ENCODE measurements at places on chromosomes 5 and 9. TPM values are rescaled to one million over a fixed set of nuclear protein-coding genes. Genes with fewer than 3 reads are reported as not detected.

Gene OBP2B
- not detected for total RNA-seq

Gene CDKN2A
- total RNA-seq: 17.5 TPM

Gene CDC23
- total RNA-seq: 29.4 TPM

Gene LIFR
- total RNA-seq: 10.4 TPM

Gene HOMER1
- total RNA-seq: 6.9 TPM

Gene TIMD4
- total RNA-seq: not detected

Gene ROR2
- total RNA-seq: 2.2 TPM

GRCh38 chr5:142378737-142379634 lies 54.2 kb upstream of the SPRY4 start:
- no peak for DNase-seq

- DNase-seq: peak; percentile 84
These were observed 52.1 kb upstream of the PAPPA start for GRCh38 chr9:116101516-116101915.

GRCh38 chr9:78857373-78858225 lies 560.7 kb downstream of the PSAT1 start:
- DNase-seq: no peak

- no peak for DNase-seq
These were observed 8.8 kb upstream of the GLIPR2 start for GRCh38 chr9:36127652-36128244.

DNA sequence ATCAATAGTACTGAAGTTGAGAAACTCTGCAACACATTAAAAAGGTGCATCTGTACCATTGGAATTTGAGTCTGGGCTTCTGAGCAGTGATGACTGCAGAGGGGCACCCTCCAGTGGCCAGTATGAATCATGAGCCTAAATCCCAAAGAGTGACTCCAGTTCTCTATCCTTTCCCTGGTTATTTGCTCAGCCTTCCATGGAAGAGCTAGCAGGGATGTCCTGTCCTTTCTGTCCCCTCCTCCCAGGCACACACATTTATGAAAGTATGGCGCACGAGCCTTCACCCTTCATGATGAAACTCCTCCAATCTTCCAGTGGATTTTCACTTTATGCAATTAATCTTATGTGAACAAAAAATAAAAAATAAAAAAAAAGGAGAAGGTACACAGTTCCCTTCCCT lies 81.0 kb downstream of the ESM1 start:
- peak; percentile 73 for DNase-seq

- peak; percentile 83 for DNase-seq
These were observed 4.3 kb downstream of the GFM2 start for GRCh38 chr5:74762599-74762998.

DNA sequence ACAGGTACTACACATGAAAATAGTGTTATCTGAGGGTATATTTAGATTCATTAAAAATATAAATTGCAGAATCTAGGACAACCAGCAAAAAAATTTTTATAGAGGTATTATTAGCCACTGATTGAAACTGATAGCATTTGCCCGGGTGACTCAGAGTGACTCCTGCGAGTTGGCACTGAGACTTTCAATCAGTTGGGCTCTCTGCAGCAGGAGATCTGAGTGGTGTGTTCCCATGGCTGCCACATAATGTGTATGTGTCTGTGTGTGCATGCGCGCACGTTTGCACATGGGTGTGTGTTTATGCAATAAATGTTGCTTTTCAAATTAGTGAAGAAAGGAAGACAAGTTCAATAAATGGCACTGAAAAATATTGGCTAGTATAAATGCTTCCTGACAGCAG lies 100.1 kb upstream of the MRPS30 start:
- DNase-seq: no peak

DNA sequence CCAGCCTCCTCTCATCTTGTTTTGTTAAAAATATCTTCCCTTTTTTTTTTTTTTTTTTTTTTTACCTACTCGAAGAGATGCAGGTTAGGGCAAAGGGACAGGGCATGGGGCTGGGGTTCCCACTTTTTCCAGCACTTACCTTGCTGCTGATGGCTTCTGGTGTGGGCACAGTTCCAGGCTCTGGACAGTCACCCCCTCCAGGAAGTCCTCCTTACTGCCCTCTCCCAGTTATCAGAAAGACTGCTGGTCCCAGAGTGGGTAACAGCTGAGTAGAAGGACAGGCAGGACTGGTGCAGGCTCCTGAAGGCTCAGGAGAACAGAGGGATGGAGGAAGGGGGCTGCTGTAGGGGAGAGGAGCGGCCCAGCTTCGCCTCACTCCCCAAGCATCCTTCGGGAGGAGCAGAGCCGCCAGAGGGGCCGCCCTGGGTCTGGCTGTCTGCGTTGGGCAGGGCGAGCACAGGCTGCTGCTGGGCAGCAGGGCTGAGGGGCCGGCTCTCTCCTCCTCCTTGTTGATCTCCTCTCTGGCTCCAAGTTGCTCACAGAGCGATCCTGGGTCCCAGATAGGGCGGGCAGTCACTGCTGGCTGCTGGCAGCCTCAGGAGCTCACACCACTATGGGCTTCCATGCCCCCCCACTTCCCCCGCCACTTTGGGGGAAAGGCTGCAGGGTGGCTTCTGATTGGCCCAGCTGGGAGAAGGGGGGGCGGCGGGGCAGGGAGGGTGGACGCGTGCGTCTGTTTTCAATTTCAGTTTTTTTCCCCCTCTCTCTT lies at the start of gene PDGFRB:
Gene PDGFRB, minus strand, starts transcription at position 588 of the 769 bp plus-strand sequence. CDS start 18,798 bp downstream, outside the sequence.
- peak; percentile 89 for DNase-seq

DNA sequence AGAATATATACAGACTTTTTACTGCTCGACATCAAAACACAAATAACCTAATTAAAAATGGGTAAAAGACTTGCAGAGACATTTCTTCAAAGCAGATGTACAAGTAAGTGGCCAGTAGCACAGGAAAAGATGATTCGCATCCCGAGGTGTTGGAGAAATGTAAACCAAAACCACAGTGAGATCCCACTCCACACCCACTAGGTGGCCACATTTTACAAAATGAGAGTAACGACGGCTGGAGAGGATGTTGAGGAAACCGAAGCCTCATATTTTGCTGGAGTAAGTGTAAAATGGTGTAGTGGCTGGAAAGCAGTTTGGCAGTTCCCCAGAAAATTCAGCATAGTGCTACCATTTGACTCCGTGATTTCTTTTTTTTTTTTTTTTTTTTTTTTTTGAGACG lies 21.3 kb upstream of the GBGT1 start:
- peak; percentile 62 for DNase-seq

DNA sequence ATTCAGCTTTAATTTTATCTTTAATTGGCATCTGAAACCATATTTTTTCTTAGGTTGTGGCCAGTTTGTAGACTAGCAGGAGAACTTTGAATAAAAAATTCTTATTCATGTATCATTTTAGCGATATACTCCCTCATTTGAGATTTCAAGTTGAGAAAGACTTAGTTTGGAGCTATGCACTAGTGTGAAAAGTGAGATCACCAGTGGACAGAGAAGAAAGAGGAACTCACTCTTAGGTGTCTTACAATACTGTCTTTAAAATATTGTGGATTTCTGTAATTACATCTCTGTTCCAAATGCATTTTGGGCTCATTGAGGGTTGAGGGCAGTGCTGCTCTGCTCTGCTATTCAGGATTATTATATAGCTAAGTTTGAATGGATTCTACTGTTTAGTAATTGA lies 54.7 kb downstream of the NAA35 start:
- DNase-seq: no peak

DNA sequence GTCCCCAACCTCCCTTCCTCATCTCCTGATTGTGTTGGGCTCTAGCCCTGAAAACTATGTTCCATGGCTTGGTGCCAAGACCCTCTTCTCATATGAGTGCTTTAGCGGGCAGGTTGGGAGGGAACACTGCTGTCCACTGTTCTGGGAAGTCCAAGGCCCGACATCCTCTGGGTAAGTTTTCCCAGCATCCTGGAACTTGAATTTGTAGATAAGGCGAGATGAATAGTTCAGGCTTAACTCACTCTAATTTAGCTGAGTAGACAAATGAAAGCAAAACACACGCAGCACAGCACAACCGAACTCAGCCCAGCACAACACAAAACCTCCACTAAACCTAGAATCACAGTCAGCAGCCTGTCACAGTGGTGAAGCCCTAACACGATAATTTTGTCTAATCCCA lies 95.3 kb upstream of the SLC28A3 start:
- DNase-seq: no peak

GRCh38 chr5:86232246-86232645 lies 385.5 kb upstream of the COX7C start:
- DNase-seq: no peak

- DNase-seq: no peak
These were observed 29.8 kb downstream of the C5orf22 start for GRCh38 chr5:31561946-31562345.

DNA sequence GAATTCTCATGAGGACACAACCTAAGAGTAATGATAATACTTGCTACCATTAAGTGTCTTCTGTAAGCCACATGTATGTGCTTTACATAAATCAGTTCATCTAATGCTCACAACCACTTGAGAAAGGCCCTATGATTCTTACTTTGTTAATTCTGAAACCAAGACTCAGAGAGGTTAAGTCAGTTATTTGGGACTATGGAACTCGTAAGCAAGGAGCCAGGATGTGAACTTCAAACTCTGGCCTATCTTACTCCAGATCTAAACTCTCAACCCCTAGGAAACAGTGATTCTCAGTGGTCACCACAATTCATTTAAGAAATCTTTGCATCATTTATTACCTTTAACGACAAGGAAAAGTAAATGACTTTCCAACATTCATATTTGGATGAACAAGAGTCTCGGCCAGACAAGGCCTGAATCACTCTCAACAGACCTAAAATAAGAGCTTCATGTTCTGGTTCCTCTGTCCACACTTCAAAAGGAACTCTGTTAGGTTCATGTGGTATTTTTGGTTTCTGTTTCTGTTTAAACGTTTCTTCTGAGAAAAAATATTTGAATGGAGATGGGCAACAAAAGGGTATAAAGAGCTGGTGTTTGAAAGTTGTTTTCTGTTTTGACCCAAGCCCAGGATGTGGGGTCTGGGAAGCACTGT lies 104.8 kb downstream of the LPAR1 start:
- DNase-seq: no peak

DNA sequence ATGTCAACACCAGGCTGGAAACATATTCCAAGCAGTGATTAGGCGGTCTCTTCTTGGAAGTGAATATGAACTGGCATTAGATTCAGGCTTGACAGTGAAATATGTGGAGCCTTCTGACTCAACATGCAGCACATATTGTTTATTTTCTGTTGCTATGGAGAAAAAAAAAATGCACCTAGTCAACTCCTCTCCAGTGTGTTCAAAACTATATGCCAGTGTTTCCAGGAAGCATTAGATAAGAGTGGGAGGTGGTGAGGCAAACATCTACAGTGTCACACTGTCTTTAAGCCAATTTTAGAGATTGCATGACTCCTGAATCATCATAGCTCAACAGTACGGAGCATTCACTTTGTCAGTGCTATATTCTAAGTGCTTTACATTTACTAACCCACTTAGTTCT lies 117.9 kb downstream of the HCN1 start:
- DNase-seq: no peak

GRCh38 chr9:119029886-119030285 lies 339.3 kb downstream of the BRINP1 start:
- no peak for DNase-seq

GRCh38 chr5:10503997-10504793 lies 59.7 kb upstream of the ANKRD33B start:
- DNase-seq: peak; percentile 20

- no peak for DNase-seq
These were observed 454 bp downstream of the NELFB start for GRCh38 chr9:137255448-137256114.

GRCh38 chr5:122773619-122774018 lies 1.3 kb upstream of the SNX2 start:
- no peak for DNase-seq

DNA sequence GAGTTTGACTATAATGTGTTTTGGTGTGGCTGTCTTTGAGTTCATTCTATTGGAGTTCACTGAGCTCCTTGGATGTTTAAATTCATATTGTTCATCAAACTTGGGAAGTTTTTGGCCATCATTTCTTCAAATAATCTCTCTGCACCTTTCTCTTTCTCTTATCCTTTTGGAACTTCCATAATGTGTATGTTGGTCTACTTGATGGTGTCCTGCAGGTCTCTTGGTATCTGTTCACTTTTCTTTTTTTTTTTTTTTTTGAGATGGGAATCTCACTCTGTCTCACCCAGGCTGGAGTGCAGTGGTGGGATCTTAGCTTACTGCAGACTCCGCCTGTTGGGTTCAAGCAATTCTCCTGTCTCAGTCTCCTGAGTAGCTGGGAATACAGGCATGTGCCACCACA lies 27.7 kb downstream of the PKD2L2 start:
- no peak for DNase-seq

DNA sequence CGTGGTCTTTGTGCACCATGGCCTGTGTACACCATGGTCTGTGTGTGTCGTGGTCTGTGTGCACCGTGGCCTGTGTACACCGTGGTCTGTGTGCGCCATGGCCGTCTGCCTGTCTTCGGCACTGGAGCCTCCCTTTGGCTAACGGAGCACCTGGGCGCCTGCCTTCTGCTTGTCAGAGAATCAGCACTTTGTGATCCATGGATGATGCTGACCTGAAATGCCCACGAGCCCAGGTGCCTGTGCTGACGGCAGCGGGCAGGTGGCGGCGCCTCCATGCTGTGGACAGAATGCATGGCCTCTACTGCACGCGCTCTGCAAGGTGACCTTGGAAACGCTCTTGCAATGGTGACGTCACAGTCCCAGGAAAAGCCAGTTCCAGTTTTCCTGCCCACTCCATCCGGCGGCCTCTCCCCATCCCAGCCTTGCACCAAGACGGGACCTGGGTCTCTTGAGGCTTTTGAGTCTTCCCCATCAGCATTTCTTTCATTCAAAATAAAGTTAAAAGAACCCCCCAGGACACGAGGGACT lies 14.6 kb downstream of the LCN9 start:
- DNase-seq: no peak

- DNase-seq: no peak
These were observed 22.7 kb downstream of the WHRN start for GRCh38 chr9:114482593-114482992.

DNA sequence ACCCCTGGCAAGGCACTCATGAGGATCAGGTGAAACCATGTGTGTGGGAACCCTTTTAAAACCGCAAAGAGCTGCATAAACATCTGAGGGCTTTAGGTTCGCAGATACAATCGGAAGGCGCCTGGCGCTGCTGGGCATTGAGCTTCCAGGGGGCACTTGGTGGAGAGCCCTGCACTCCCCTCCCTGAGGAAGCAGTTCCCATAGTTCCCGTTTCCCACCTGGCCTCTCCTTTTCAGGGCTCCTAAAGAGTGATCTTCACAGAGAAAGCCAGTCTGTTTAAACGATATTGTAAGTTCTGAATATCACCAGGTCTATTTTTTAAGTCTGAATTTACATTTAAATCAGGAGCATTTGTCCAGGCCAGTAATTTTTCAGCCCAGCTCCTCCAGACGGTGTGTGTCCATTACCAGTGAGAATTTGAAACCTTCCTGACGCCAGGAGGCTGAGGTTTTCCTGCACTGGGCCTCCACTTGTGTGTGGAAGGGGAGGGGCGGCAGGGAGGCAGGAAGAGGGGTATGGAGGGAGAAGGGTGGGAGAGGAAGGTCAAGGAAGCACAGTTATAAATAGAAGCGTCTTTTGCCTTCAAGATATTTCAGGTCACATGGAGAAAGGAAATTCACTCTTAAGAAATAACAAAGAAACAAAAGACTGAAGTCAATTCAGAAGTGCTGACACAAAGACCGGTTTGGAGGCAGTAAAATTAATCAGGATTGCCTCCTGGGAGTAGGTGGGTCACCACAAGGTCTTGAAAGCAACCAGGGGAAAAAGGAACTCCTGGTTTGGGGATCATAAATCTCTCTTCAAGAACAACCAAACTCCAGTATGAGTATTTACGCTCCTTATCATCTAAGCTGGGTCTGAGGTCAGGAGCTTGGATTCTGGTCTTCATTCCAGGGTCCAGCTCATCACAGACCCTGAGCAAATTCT lies 14.3 kb upstream of the MGAT1 start:
- DNase-seq: peak; percentile 44

- DNase-seq: no peak
These were observed 402.0 kb downstream of the MLLT3 start for GRCh38 chr9:20220286-20220685.
